ENCODE measurements at places on chromosomes 16 and 17.

- DNase-seq = no peak
Observed at GRCh38 chr17:41624208-41625101, at the start of gene KRT17. KRT17 (minus strand) TSS chr17:41624575; CDS start chr17:41624509, 66 bp downstream.

DNA sequence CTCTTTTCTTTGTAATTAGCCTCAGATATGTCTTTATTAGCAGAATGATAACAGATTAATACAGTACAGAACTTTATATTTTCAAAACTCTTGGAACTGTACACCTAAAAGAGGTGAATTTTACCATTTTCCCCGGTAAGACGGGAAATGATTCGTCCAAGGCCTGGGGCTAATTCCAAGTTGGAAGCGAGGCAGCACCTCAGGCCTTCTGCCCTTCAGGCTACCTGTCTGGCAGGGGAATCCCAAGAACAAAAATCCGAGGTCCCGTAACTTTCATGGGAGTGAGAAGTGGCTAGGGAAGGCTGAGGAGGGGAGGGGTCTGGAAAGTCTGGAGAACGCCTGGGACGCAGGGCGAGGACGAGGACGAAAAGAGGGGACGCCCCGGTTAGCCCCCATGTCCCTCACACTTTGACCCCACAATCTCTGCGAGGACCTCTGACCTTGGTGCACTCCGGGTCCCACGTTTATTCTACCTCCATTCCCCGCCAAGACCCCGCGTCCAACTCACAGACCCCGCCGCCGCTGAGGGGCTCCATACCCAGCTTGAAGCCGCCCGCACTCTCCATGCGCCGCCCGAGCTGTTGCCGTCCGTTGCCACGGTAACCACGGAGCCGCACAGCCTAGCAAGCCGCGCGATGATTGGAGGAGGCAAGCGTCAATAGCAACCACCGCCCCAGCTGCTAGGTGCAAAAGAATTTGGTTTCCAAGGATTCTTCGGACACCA, at the start of gene HYDIN:
HYDIN (minus strand) TSS at position 601 of the 724 bp plus-strand sequence. CDS start 43,827 bp downstream, outside the sequence.
- peak; percentile 66 for DNase-seq

DNA sequence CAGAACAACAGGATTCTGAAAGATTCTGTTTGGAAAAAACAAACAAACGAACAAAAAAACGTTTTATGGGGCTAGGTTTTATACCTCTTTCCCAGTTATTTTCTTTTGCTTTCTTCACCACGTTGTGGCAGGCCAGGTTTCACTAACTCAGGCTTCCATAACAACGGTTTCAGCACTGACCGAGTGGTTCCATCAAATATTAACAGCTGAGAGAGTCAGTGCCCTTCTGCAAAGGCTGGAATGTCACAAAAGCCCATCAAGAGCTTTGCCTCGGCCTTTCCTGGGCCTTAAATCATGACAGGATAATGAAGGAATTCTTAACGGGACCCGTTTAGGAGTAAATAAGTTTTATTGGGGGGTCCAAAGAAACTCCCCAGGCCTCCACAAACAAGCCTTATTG, 34.2 kb downstream of the MPHOSPH6 start:
- no peak for DNase-seq

- DNase-seq = no peak
Observed at GRCh38 chr17:35729405-35729833, 2.0 kb upstream of the RASL10B start.

DNA sequence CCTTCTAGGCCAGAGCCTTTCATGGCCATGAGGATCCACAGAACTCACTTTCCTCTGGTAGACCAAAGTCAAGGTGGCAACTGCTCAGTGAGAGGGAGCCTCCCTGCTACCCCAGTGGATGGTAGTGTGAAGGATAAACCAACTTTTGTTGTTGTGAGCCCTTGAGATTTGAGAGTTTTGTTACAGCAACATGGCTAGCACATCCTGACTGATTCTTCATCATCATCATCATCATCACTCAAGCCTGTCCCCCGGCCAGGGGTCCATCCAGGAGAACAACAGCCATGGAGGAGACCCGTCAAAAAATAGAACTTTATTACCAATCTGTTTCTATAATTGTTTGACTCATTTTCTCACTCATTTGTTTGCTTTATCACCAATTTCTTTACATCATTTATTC, 23.7 kb downstream of the RAI1 start:
- DNase-seq = no peak

- DNase-seq = no peak
Observed at GRCh38 chr17:80791758-80792284, 199.8 kb upstream of the CHMP6 start.

GRCh38 chr16:10541366-10541765, 39.0 kb downstream of the EMP2 start:
- DNase-seq = no peak

DNA sequence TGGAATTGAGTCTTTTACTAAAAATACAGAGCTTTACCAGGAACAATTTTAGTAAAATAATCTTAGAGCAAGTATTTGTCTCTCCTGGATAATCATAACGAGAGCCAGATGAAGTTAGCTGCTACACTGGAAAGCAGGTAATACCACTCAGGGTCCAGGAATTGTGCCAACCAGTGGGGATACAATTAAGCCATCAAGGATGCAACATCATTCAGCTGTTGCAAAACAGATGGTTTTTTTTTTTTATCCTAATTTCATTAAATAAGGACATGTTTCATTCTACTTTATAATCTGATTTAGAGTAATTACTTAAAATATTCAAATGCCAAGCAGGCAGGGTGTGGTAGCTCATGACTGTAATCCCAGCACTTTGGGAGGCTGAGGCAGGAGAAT, 10.2 kb downstream of the MMD start:
- DNase-seq = no peak

GRCh38 chr17:27993161-27993695, 49.2 kb upstream of the NLK start:
- no peak for DNase-seq

DNA sequence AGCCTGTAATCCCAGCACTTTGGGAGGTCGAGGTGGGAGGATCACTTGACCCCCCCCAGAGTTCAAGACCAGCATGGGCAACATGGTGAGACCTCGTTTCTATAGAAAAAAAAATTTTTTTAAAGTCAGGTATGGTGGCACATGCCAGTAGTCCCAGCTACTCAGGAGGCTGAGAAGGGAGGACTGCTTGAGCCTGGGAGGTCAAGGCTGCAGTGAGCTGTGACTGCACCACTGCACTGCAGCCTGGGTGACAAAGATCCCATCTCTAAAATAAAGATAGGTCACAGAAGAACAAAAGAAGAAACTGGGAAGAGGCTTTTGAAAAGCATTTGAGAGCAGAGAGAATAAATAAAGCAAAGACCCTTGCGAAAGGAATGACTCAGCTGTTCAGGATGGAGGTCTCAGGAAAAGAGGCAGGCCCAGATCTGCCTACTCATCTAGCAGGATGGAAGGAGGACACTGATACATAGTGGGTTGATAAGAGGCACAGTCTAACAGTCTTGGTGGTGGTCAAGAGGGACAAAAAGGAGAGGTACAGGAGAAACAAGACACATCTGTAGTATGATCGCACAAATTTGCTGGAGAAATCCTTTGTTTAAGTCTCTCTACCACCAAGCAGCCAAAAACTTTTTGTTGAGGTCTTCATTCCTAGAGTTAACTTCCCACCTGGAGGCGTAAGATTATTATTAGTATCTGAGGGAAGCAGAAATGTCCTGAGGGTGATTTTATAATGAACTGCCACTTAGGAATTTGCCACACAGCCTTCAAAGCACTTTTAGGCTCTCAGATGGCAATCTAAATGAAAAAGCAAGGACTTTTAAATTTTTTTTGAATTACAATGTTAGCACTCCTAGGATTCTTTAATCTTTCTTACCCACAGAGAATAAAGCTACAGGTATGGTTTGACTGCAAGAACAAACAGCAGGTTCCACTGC, 17.6 kb downstream of the ZSWIM7 start:
- no peak for DNase-seq

DNA sequence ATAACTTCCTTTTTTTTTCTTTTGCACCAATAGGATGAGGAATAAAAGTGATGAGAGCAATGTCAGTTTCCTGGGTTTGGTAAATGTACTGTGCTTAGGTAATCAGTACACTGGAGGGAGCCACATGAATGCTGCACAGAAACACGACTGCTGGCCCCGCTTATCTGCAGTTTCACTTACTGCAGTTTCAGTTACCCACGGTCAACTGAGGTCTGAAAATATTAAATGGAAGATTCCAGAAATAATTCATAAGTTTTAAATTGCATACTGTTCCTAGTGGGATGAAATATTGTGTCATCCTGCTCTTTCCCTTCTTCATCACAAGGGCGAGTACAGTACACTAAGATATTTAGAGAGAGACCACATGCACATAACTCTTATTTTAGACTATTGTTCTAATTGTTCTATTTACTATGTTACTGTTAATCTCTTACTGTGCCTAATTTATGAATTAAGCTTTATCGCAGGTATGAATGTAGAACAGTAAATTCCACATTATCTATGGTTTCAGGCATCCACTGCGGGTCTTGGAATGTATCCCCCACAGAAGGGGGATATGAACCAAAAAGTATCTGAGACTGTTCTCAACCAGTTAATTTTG, 6.4 kb upstream of the LGALS3BP start:
- DNase-seq = no peak

- no peak for DNase-seq
Observed at GRCh38 chr17:35188111-35188510, 6.1 kb downstream of the SLC35G3 start.

GRCh38 chr17:67578142-67578457, 139.6 kb upstream of the NOL11 start:
- no peak for DNase-seq

- DNase-seq = no peak
Observed at GRCh38 chr17:80616705-80617104, 72.1 kb downstream of the RPTOR start.

- DNase-seq = no peak
Observed at GRCh38 chr17:41354536-41354935, 3.9 kb upstream of the KRT33A start.

DNA sequence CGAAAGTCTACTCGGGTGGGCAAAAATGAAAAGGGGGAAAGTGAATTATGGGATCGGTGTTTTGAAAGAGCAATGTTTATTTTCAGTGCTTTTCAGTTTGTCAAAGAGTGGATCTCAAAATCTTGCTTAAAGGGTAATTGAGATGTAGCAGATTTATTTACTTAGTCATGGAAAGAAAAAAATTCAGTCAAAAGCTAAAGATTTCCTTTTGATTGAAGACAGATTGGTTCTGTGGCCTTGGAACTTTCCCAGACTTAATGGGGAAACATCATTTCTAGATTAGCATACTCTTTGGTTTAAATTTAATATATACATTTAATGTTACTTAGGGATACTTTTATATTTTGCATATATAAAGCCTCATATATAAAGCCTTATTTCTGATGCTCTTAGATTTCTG, 20.6 kb downstream of the PRKAR1A start:
- DNase-seq = no peak

DNA sequence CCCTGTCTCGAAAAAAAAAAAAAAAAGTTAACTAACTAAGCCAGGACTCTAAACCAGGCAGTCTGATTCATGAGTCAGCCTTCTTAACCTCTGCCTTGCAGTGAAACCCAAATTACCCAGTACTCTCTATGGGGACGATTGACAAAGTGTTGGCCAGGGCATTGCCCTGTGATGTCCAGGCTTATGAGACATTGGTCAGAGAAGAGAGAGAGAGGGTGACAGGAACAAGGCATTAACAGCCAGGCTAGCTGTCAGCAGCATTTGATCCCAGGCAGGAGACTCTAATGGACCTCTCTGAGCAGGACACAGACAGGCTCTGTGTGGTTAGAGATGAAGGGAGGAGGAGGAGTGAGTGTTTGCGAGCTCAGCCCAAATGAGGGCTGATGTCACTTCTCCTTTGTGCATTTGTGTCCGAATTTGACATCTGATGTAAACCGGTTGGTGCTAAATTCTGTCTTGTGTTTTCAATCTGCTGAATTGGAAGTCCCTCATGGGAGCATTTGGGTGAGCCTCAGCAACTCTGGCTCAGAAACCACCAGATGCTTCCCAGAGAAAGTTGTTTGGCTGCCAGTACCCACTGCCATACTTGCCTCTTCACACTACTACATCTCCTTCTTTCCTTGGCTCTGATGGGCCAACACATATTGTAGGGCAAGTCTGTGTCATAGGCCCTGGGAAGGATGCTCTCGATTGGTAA, 4.3 kb upstream of the MYL4 start:
- no peak for DNase-seq

DNA sequence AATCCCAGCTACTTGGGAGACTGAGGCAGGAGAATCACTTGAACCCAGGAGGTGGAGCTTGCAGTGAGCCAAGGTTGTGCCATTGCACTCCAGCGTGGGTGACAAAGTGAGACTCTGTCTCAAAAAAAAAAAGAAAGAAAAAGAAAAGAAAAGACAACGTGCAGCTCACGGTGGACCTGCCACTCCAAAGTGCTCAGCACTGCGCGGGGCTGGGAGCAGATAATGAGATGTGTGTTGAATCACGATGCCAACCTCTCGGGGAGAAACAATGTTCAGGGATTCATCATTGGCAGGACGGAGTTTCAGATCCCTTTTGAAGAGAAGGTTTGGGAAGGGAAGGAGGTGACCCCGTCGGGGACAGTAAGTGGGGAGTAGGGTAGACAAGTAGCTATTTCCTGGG, 19.2 kb downstream of the WFDC1 start:
- no peak for DNase-seq

GRCh38 chr17:34378664-34379101, 15.7 kb upstream of the CCL1 start:
- no peak for DNase-seq

GRCh38 chr16:85138825-85139627, 26.8 kb upstream of the CIBAR2 start:
- no peak for DNase-seq

- no peak for DNase-seq
Observed at GRCh38 chr17:43467981-43468581, 15.7 kb upstream of the DHX8 start.

- no peak for DNase-seq
Observed at GRCh38 chr17:20925954-20926353, 116.9 kb downstream of the USP22 start.

- peak; percentile 22 for DNase-seq
Observed at GRCh38 chr16:47065766-47066688, 77.7 kb downstream of the NETO2 start.

DNA sequence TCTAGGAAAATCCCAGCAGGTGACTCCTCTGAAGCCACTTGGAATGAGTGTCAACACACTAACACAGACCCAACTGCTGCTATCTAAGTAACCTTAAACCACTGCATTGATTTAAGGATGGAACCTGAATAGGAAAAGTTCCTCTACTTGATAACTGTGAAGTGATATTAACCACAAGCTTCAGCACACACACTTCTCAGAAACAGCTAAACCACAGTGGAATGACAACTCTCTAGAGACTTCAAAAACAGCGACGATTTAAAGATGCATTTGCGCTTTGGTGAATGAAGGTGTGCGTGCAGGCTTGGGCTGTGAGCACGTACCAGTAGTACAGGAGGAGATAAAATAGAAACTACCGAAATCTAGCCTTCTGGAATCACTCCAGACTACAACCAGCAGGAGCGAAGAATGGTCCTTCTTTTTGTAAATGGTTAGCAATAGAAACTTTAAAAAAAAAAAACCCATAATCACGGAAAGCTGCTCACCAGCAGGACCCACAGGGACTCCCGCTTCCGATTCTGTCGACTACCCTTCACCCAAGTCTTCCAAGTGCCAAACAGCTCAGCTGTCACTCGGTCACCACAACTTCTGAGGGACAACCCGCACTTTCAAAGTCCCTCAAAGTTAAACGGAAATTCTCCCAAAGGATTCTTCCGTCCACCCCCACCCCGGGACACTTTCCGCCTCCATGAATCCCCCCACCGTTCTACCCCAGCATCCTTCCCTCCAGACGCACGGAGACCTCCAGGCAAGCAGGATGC, 137.7 kb upstream of the CORO6 start:
- DNase-seq = no peak

All from NCI-H748 treated with DMSO at 0.1 percent for 48 hours (cell line).